ENCODE measurements at places on chromosomes 4 and X.

DNA sequence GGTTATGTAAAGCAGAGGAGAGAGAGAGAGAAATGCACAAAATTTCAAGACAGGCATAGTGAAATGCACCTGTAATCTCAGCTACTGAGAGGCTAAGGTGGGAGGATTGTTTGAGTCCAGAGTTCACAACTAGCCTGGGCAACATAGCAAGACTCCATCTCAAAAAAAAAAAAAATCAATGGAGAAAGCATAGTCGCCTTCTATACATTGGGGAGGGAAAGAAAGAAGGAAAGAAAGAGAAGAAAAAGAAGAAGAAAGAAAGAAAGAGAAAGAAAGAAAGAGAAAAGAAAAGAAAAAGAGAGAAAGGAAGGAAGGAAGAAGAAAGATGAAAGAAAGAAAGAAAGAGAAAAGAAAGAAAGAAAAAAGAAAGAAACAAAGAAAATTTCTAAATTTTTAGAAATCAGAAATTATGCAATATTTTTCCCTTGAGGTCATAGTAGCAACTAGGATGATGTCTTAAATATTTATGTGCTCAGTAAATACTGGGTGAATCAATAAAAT lies 53.4 kb downstream of the DKK2 start:
- no peak for DNase-seq

GRCh38 chr4:184384056-184384809 lies 90.1 kb downstream of the IRF2 start:
- peak; percentile 66 for DNase-seq

- DNase-seq, result no peak
These were observed 1026.0 kb downstream of the ADGRL3 start for GRCh38 chr4:62226082-62226481.

- no peak for DNase-seq
These were observed 97.5 kb upstream of the CBR4 start for GRCh38 chr4:169107528-169107927.

- no peak for DNase-seq
These were observed 46.6 kb downstream of the SLC39A8 start for GRCh38 chr4:102298716-102299115.

DNA sequence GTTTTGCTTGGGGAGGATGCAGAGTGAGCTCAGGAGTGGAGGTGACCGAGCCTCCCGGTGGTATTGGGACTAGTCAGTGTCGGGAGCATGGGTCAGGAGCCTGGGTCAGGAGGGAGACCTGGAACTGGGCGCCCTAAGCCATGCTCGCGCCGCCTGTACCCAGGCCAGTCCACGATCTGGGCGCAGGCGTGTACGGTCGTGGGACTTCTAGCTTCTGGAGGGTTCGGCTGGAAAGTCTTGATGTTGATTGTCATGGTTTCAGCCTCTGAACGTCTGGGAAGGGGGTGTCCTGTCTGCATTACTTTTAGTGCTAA lies 244 bp downstream of the EIF2S3 start:
- peak; percentile 1 for DNase-seq

- DNase-seq, result no peak
These were observed 57.3 kb upstream of the BCOR start for GRCh38 chrX:40154853-40155588.

- peak; percentile 56 for DNase-seq
These were observed 214.9 kb upstream of the UGT8 start for GRCh38 chr4:114383721-114384120.

GRCh38 chr4:3145234-3145924 lies 70.9 kb downstream of the HTT start:
- peak; percentile 27 for DNase-seq

GRCh38 chr4:151782296-151782695 lies 21.5 kb upstream of the GATB start:
- DNase-seq, result no peak

DNA sequence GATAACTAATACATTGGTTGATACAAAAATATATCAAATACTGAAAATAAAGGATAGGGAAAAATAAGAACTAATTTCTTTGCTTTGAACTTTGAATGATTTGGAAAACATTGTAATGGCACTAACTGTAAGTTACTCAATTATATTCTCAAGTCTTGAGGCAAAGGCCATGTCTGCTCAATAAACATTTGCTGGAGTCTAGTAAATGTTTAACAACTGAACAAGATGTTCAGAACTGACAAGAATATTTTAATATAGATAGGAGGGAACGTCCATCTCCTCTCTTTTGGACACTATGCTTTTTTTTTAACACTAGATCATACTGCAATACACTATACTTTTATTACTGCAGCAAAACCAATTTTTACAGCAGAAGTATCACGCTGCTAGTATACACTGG lies 76.2 kb downstream of the PRSS12 start:
- no peak for DNase-seq

DNA sequence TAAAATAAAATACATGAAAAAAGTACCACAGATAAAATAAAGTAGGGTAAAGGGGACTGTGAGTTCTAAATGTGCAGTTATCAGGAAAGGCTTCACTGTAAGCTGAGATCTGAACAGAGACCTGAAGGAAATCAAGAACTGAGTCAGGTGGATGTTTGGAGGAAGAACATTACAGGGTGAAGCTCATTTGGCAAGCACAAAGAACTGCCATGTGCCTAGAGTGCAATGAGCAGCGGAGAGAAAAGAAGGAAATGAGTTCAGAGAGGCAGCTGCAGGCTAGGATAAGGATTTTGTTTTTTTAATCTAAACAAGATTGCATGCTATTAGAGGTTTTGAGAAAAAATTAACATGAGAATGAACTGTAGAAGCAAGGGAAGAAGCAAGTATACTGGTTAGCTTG lies 373.1 kb downstream of the STPG2 start:
- DNase-seq, result no peak

- no peak for DNase-seq
These were observed 21.3 kb downstream of the MMRN1 start for GRCh38 chr4:89915937-89916336.

DNA sequence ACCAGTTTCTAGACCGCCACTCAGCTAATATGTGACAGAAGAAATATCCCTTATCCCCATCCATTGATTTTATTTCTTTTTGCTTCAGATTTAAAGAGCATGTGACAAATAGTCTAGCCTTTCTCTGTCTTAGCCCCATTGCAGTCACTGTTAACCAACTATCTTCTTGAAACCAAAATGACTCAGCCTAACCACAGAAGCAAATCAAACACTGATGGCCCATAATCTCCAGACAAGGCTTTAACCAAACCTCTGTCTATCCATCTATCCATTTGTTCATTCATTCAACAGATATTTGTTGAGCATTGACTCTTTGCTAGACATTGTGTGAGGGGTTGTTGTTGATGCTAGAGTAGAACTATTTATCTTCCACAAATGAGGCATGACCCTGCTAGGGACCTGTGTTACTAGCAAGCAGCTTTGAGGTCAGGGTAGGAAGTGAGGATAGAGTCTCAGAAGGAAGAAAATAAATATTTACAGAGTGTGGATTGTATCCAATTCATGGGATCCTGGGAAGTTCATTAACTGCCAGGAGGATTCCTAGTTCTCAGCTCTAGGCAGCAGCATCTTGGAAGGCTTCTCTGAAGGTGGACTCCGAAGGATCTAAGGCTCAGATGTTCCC lies 22.5 kb downstream of the HNRNPH2 start:
- no peak for DNase-seq

DNA sequence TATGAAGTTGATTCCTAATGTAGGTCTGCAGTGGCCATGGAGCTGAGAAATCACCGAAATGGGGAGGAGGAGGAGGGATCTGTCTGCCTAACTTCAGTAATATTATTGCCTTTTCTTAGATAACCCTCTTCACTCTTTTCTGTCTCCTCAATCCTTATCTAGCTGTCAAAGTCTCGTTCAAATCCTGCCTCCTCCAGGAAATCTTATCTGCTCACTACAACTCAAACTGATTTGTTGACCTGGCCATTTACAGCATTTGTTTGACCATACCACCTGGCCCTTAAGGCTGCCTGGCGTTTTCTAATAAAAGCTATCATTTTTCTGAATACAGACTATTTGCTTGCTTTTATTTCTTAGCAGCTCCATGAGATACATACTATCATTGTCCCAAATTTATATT lies 33.8 kb downstream of the GALNT7 start:
- DNase-seq, result no peak

GRCh38 chr4:179441596-179441995 lies 1999.4 kb upstream of the AGA start:
- DNase-seq, result no peak

DNA sequence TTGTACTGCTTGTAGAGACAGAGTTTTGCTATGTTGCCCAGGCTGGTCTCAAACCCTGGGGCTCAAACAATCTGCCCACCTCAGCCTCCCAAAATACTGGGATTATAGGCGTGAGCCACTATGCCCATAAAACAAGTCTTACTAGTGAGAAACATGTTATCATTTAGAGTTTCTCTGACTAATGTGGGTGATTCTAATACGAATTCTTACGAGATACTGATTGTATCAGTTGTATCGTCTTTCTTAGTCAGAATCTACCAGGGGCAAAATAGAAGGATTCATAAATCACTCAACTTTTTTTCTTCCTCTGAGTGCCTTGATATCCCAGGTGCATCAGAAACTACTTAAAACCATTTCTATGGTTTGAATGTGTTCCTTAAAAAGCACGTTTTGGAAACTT lies 14.4 kb upstream of the NMU start:
- DNase-seq, result no peak

DNA sequence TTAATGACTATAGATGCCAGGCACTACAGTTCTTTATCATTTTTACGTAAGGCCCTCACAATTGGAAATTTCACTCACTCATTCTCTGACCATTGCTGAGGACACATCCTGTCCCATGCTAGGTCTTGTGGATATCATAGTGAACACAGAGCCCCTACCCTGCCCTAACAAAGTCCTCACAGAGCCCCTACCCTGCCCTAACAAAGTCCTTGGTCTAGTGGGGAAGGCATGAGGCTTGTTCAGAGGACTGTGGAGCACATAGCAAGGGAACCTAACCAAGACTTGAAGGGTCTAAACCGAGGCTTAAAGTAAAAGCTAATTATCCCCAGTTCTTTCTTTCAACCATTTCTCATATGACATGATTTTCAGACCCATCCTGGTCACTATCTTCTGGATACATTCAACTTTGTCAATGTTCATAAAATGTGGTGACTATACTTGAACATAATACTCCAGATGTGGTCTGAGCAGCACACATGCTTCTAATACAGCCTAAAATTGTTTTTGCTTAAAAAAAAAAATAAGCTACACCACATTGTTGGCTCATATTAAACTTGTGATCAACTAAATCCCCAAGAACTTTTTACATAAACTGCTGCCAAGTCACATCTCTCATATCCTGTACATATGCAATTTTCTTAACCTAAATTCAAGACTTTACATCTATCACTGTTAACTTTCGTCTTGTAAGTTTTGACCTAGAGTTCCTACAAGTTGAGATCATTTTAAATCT lies 77.0 kb downstream of the GPC3 start:
- no peak for DNase-seq

- peak; percentile 55 for DNase-seq
These were observed 314.5 kb upstream of the RASGEF1B start for GRCh38 chr4:81786063-81786763.

- DNase-seq, result no peak
These were observed 116.2 kb upstream of the SLC4A4 start for GRCh38 chr4:71222661-71223060.

DNA sequence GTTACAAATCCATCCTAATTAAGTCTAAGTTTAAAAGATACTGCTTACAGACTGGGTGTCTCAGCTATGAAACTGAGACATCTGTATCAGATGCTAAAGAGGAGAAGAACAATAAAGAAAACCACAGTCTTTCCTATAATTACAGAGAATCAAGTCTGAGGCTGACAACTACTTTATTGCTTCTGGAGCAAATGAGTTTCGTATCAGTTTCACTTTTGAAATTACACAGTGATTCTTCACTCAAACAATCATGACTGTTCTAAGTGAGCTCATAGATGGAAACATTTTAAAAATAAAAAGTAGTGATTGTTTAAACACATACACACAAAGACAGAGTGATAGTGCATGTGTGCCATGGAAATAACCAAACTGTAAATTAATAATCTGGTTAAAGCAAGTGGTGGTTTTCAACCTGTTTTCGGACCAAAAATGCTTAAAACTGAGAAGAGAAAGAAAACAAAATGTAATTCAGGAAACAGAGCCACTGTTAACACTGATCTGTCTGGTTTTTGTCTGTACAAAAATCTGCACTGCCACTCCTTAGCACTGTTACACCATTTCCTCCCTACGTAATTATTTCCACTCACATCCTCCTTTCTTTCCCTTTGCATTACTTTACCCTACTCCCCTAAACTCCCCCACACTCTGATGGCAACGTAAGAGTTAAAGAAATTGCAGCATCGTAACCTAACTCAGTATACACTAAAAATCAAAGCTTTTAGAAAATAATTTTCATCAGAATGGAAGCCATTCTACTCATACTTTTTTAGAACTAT lies 12.5 kb downstream of the RFC1 start:
- peak; percentile 71 for DNase-seq

GRCh38 chr4:169128902-169129301 lies 118.8 kb upstream of the CBR4 start:
- DNase-seq, result no peak

- DNase-seq, result peak; percentile 33
These were observed 47.8 kb downstream of the BEX3 start for GRCh38 chrX:103423955-103424638.

GRCh38 chr4:110622841-110623717 lies at the start of gene PITX2:
PITX2 (minus strand) TSS chr4:110623077; CDS start chr4:110622460, 617 bp downstream.
- DNase-seq, result no peak

GRCh38 chr4:40557736-40558135 lies 71.9 kb downstream of the RBM47 start:
- no peak for DNase-seq

GRCh38 chrX:103330681-103331288 lies 746 bp downstream of the TCEAL7 start:
- no peak for DNase-seq

DNA sequence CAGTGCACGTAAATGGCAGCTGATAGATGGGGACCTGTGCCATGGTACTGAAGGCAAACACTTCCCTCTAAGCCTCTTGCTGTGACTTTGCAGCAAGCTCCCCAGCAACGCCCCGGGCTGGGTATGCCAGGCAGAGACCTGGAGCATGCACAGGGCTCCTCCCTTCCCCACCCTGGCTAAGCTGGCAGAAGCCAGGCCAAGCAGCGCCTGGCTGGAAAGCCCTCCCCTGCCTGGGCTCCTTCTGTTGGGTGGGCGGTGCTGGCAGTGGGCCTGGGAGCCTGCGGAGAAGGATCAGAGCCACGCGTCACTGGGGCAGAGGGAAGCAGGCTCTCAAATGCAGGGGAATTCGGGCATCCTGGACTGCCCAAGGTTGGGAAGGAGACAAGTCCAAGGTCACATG lies 3.6 kb downstream of the ATP2B3 start:
- no peak for DNase-seq

DNA sequence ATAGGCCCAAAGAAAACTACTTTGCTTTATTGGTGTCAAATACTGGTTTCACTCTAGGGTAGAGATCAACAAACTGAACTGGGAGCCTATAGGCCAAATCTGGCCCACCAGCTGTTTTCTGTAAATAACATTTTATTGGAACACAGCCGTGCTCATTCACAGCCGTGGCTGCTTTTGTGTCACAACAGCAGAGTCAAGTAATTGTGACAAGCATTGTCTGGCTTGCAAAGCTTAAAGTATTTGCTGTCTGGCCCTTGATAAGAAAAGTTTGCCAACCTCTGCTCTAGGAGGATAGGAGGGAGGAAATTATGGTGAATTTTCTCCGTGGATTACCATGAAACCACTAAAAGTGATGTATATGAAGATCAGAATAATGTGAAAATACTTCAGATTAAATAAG lies 53.4 kb downstream of the GPAT3 start:
- DNase-seq, result no peak

Measured in pons (tissue), 1 donor.